ENCODE measurements at places on chromosomes 7 and 10.

- no peak for DNase-seq
Measured at GRCh38 chr10:99880080-99880835, 97.8 kb downstream of the ABCC2 start.

DNA sequence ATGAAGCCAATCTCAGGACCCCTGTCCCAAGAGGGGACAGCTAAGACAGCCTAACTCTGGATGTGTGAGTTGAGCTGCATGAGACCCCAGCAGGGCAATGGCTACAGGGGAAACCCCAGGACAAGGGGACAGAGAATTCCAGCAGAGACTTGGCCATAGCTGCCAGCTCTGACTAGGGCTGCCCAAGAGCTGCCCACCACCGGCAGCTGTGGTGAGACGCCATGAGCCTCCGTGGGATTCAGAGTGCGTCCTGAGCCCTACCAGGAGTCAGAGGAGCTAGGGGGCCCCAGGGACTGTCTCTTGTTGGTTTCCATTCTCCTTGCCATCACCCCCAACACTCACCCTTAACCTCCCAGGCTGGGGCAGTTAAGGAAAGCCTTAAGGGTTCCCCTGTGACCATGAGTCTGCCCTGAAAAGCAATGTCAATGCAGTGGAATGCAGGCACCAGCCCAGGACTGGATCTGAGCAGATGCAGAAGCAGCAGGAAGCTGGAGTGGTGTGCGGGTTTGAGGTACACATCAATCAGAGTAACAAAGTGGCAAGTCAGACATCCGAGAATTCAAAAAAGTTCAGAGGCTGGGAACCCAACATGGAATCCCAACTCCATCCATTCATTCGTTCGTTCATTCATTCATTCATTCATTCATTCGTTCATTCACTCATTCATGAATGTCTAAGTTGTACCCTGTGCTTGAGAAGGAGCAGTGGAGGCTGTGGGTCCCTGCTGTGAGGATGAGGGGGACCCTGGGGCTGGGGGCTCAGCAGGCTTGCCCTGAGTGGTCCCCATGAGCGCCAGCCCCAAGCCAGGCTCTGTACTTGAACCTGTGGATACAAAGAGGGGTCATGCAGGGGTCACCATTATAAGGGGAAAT lies 52.9 kb downstream of the C10orf120 start:
- DNase-seq, result peak; percentile 27

DNA sequence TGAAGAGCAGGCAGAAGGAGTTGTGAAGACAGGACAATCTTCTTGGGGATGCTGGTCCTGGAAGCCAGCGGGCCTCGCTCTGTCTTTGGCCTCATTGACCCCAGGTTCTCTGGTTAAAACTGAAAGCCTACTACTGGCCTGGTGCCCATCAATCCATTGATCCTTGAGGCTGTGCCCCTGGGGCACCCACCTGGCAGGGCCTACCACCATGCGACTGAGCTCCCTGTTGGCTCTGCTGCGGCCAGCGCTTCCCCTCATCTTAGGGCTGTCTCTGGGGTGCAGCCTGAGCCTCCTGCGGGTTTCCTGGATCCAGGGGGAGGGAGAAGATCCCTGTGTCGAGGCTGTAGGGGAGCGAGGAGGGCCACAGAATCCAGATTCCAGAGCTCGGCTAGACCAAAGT lies 1.5 kb downstream of the CHPF2 start:
- DNase-seq, result no peak

- DNase-seq, result no peak
Measured at GRCh38 chr10:131677671-131678070, 223.1 kb upstream of the PPP2R2D start.

DNA sequence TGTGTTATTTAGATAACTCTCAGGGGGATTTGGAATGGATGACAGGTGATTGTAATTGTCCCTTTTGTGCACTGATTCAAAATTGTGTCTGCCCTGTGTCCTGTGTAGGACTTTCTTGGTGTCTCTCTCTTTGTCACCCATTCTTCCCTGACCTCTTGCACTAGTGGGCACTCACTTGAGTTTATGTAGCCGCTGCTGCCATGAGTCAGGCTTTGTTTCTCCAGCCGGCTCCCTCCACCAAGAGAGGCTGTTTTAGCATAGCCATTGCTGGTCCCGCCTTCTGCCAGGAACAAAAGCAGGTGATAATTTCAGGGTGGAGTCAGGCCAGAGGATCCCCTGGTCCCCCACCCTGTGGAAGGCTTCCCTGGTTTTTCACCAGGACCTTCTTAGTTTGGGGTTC lies 8.4 kb downstream of the COL17A1 start:
- no peak for DNase-seq

- no peak for DNase-seq
Measured at GRCh38 chr10:48285710-48286109, 11.2 kb upstream of the FRMPD2 start.

GRCh38 chr10:97499561-97500296 lies 1.0 kb downstream of the UBTD1 start:
- DNase-seq, result peak; percentile 68

DNA sequence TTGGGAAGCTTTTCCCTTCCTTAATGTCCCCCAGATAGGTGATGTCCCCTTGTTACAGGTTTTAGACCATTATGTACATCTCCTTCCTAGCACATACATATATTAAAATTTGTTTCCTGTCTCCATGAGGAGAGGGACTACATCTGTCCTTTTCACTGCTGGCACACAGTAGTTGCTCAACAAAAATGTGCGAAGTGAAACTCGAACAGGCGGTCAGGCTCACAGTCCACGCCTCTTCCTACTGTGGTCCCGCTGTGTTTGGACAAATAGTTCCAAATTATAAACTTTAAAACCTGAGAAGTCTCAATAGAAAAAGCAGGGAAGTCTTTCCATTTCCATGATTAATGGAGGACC lies 1.2 kb upstream of the HHEX start:
- no peak for DNase-seq

DNA sequence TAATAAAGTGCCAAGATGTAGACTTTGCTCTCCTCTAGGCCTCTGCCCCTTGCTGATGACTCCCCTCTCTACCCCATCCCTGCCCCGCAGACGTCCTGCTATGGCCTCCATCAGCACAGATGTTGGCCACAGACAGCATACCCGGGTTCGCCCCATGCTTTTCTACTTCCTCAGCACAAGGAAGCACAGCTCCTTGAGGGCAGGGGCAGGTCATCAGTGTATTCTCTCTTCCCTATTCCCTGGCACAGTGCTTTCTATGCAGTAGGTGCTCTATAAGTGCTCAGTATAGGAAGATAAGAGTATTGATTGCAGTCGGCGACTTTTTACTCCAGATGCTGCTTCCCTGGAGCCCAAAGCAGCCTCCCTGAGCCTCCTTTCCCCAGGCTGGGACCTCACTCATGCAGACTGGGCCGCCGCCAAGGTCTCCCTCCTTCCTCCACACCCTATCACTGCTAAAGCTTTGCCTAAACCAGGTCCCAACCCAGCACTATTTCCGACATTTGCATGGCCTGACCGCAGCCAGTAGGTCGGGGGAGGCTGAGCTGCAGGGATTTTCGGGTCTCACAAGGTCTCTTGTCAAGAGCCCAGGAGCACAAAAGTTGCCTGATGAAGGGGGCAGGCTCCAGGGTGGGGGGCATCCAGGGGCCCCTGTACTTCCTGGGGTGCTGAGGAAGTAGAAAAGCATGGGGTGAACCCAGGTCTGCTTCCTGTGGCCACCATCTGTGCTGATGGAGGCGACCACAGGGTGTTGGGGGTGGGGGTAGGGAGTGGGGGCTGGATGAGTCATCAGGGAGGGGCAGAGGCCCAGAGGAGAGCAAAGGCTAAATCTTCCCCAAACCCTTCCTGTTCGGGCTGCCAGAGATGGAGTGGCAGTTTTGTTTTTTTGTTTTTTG lies 8.0 kb downstream of the CALHM3 start:
- peak; percentile 73 for DNase-seq

DNA sequence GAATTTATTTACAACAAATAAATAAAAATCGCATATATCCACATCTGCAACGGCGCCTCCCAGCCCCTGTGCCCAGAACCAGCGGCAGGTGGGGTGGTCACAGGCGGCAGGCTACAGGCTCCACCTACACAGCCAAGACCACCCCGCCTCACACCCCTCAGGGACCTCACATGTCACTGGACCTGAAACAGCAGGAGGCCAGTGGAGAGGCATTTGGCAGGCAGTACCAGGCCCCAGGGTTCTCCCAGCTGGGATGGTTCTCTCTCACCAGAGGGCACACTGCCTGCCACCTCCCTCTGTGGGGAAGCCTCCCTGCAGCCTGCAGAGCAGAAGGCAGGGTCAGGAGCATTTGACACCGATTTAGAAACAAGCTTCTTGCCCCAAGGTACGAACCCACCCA lies 81.5 kb downstream of the MAD1L1 start:
- no peak for DNase-seq

GRCh38 chr10:124132876-124133275 lies 39.5 kb upstream of the CHST15 start:
- DNase-seq, result no peak

GRCh38 chr7:117728890-117729624 lies 144.2 kb downstream of the CTTNBP2 start:
- no peak for DNase-seq

DNA sequence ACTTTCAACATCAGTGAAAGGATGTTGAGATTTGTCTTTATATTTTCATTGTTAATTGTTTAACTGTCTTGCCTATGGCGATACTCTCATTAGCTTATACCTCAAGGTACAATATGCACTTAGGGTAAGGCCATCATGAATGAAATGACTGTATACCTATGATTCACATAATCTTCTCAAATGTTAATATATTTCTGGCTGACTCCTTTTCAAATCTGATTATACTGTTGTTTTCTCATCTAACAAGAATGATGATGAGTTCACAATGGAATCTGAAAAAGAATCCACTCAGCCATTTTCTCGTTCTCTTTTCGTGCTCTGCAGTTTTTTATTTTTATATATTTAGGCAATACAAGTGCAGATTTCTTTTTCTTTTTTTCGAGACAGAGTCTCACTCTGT lies 159.1 kb downstream of the ARHGAP12 start:
- no peak for DNase-seq

DNA sequence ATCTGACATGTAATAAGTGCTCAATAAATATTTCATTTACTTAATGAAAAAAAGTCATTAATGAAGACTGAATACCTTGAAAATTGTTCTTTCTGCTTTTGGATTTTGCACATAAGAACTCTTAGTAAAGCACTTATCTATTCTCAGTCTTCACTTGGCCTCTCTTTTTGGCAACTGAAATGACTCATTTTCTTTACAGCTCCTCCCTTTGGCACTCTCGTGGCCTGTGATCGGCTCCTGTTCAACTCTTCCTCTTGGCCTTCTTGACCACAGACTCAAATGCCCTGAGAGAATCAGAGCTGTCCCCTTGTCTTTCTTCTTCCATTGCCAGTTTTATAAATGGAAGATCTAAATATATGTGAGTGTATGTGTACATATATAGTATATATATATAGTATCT lies 54.2 kb downstream of the FOXP2 start:
- DNase-seq, result no peak

DNA sequence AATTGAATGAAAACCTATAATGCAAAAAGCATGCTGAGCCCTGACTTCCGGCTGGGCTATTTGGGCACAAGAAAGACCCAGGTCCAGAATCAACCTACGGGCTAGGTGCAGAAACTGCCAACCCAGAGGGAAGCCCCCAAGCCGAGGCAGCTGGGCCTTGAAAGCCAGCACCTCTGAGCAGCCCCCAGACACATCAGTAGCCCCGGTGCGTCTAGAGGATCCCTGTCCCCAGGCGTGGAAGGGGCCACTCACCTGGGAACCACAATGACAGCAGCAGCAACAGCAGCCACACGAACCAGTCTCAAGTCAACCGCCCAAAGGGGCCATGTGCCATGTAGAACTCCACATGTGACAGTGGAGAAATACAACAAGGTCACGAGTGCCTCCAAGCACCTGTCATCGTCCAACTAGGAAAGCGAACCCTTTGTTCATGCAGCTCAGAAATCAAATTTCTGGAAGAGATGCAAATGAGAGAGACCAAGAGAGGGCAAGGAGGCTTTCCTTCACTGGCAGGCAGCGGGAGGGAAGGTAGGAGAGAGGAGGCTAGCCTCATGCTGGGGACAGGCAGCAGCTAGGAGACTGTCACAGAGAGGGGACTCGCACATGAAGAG lies 57.5 kb upstream of the CHST15 start:
- DNase-seq, result no peak

DNA sequence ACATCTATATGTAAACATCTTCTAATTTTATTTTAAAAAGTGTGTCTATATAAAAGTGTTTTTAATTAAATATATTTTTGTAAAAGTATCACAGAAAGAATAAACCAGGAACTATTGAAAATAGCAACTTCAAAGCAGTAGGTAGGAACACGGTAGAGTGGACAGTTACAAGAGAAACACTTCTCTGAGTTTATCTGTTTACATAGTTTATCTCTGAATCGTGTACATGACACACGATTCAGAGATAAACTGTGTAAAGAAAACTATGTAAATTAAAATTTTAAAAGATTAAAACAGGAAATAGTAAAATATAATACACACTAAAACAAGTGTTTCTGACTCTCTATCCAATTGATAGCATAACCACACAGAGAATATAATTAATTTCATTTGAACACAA lies 25.1 kb upstream of the FAM170B start:
- DNase-seq, result no peak

DNA sequence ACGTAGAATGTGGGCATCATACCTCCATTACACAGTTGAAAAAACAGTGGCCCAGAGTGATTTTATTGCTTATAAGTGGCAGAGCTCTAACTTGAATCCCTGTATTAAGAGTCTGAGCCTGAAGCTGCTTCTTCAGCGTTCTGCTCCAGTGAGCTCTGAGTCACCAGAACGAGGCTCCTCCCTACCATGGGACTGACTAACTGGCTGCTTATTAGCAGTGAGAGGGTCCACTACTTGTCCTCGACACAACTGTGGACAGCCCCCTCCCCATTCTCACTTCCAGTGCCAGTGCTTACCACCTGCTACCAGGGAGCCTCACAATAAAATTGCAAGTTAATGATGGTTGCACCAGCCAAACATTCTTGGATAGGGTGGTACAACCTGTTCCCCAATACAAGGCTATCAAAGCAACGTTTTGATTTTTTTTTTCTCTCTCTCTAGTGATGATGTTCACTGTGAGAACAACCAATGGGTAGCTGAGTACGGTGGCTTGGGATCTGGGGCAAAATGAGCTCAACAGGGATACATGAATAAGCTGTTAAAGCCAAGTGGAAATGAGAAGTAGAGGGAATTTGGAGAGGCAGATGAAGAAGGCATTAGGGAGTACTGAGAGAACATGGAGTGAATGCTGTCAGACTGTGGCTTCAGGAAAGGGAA lies 2.7 kb upstream of the NRG3 start:
- DNase-seq, result no peak

- DNase-seq, result no peak
Measured at GRCh38 chr7:95330204-95330960, 6.0 kb upstream of the PON1 start.

- no peak for DNase-seq
Measured at GRCh38 chr7:19772841-19773760, at the start of gene TMEM196. TSS of gene TMEM196 (minus strand) at chr7:19773617. CDS start at chr7:19772696, 921 bp downstream.

GRCh38 chr7:19958309-19958896 lies 185.0 kb upstream of the TMEM196 start:
- DNase-seq, result no peak

GRCh38 chr10:114188001-114188400 lies 8.8 kb downstream of the TDRD1 start:
- DNase-seq, result no peak

GRCh38 chr10:7378602-7379403 lies 32.0 kb downstream of the SFMBT2 start:
- no peak for DNase-seq
